Substantia nigra (tissue), 51 donors: ENCODE measurements at places on chromosomes 5 and 9.

- no peak for DNase-seq
These were observed 3.0 kb downstream of the NUDT2 start for GRCh38 chr9:34332076-34332964.

DNA sequence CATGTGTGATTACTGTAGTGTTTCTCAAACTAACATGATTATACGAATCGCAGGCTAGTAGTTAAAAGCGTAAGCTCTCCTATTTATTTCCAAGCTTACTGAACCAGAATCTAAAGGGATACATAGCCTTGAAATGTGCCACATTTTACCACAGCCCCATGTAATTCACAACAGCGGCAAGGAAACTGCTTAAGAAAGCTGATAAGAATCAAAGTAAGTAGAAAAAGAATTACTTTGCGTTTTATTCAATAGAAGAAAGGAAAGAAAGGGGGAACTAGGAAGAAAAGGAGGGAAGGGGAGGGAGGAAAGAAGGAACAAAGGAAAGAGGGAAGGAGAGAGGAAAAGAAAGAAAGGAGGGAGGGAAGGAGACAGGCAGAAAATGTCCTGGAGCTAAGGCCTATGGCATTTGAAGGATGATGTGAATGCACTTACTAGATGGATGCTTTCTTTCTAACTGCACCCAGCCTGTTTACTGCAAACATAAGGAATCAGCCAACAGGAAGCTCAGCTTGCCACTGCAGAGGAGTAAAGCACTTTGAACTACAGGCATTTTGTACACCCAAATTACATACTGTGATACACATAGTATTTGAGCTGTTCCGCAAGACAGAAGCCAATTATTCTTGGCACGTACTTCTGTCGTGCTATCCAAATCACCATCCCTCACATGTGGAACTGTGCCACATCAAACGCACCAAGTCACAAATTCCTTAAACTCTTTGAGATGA, 521.7 kb downstream of the RAB3C start:
- DNase-seq = no peak

GRCh38 chr5:109826426-109826825, 136.7 kb downstream of the MAN2A1 start:
- DNase-seq = no peak

GRCh38 chr9:37417857-37418618, 4.5 kb upstream of the GRHPR start:
- DNase-seq = no peak

GRCh38 chr5:82164977-82165713, 113.0 kb downstream of the RPS23 start:
- DNase-seq = peak; percentile 1
